ENCODE measurements at places on chromosomes 5 and 9. TPM values are rescaled to one million over a fixed set of nuclear protein-coding genes. Genes with fewer than 3 reads are reported as not detected.

The BSPRY gene
- not detected for total RNA-seq

The ELP1 gene
- 11.4 TPM for total RNA-seq

The FBXL17 gene
- total RNA-seq, result 33.4 TPM

The PAIP2 gene
- 148 TPM for total RNA-seq

The WWC1 gene
- total RNA-seq, result not detected

- no peak for DNase-seq
- no peak overlapping the region for H3K27ac ChIP-seq
- no peaks in the 10 kb centered on the region for H3K4me1 ChIP-seq
- no peaks in the 10 kb centered on the region for H3K27me3 ChIP-seq
Observed at GRCh38 chr9:24614070-24614469, 68.4 kb upstream of the IZUMO3 start.

DNA sequence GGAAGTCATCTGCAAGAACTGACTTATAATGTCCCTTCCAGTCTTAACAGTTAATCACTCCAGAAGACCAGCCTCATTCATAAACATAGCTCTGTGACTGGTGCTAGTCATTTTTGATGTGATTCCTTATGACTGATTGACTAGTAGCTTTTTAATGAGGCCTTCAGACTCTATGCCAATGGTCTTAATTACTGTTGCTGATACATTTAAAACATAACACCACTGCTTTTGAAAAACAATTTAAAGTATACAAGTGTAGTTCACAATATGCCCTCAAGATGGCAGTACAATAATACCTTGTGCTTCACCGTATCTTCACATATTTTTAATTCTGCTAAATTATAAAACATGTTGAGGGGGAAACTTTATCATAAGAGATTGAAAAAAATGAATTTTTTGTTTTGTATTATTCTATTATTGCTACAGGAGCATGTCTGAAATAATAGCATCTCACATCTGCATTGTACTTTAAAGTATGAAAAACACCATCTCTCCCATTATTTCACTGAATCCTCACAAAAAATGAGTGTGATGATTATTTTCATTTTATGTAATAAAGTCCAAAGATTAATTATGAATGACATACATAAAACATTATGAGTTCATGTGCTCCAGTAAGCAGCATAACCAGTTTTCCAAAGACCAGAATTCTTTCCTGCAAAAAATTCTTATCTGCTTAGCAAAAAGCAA is 55.2 kb upstream of the SHISAL2B start:
- DNase-seq, result no peak
- no peaks in the 10 kb centered on the region for H3K4me1 ChIP-seq
- H3K27ac ChIP-seq, result no peak overlapping the region
- H3K36me3 ChIP-seq, result no peaks in the 10 kb centered on the region

GRCh38 chr5:89087551-89088318 is 204.8 kb upstream of the MEF2C start:
- H3K4me1 ChIP-seq, result peaks cover 14% of the 10 kb centered on the region
- peak overlapping the region; percentile 19 for H3K27ac ChIP-seq
- peak overlapping the region; percentile 8 for H3K4me3 ChIP-seq
- no peaks in the 10 kb centered on the region for H3K27me3 ChIP-seq

DNA sequence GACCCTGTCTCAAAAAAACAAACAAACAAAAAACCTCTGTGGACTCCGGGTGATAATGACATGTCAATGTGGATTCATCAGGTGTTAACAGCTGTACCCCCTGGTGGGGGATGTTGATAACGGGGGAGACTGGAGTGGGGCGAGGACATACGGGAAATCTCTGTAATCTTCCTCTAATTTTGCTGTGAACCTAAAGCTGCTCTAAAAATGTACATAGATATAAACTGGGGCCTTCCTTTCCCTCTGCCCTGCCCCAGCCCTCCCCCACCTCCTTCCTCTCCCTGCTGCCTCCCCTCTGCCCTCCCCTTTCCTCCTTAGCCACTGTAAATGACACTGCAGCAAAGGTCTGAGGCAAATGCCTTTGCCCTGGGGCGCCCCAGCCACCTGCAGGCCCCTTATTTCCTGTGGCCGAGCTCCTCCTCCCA is 1.4 kb upstream of the CEL start:
- DNase-seq, result no peak
- no peaks in the 10 kb centered on the region for H3K27me3 ChIP-seq
- no peak overlapping the region for H3K27ac ChIP-seq
- H3K4me3 ChIP-seq, result no peak overlapping the region
- H3K4me1 ChIP-seq, result peaks cover under 1% of the 10 kb centered on the region

- no peaks in the 10 kb centered on the region for H3K36me3 ChIP-seq
- no peaks in the 10 kb centered on the region for H3K4me1 ChIP-seq
- no peak for DNase-seq
- H3K27ac ChIP-seq, result no peak overlapping the region
- no peaks in the 10 kb centered on the region for H3K27me3 ChIP-seq
- no peak overlapping the region for H3K4me3 ChIP-seq
Observed at GRCh38 chr5:172758077-172758833, 12.7 kb downstream of the DUSP1 start.

- no peak for DNase-seq
- H3K36me3 ChIP-seq, result no peaks in the 10 kb centered on the region
- H3K4me1 ChIP-seq, result peaks cover 39% of the 10 kb centered on the region
- peak overlapping the region; percentile 62 for H3K4me3 ChIP-seq
Observed at GRCh38 chr5:155728146-155728856, 598.7 kb upstream of the SGCD start.

GRCh38 chr5:35776757-35777156 is 79.9 kb upstream of the IL7R start:
- no peaks in the 10 kb centered on the region for H3K4me1 ChIP-seq
- H3K4me3 ChIP-seq, result no peak overlapping the region
- no peak for DNase-seq
- no peaks in the 10 kb centered on the region for H3K36me3 ChIP-seq
- H3K27me3 ChIP-seq, result no peaks in the 10 kb centered on the region

- H3K4me1 ChIP-seq, result no peaks in the 10 kb centered on the region
- no peak overlapping the region for H3K27ac ChIP-seq
- H3K27me3 ChIP-seq, result no peaks in the 10 kb centered on the region
- H3K36me3 ChIP-seq, result no peaks in the 10 kb centered on the region
- H3K4me3 ChIP-seq, result no peak overlapping the region
- no peak for DNase-seq
Observed at GRCh38 chr5:110338341-110339083, 388.0 kb downstream of the TMEM232 start.

- no peak overlapping the region for H3K27ac ChIP-seq
- H3K27me3 ChIP-seq, result no peaks in the 10 kb centered on the region
- no peaks in the 10 kb centered on the region for H3K36me3 ChIP-seq
- H3K4me1 ChIP-seq, result no peaks in the 10 kb centered on the region
Observed at GRCh38 chr5:60026161-60026560, 132.6 kb upstream of the PDE4D start.

DNA sequence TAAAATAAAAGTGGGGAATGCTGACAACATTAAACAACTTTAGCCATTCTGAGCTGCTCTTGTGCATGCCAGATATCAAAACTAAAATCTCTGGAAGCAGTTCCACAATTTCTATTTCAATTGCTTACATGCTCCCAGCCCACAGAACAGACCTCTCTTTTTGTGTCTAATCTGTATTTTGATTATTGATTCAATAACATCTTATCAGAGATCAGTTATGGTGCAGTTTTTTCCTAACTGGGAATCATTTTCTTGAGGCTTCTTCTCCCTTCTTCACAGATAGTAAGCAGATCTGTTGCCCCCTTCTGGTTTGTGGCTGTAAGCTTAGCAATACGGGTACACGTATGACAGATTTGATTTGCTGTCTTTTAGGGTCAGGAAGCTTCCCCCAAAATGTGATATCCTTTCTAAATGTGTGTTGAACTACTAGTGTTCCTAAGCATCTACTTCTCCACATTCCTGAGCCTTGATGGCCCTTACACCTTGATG is 39.4 kb downstream of the MRPS27 start:
- DNase-seq, result no peak
- H3K27ac ChIP-seq, result peak overlapping the region; percentile 38
- H3K4me3 ChIP-seq, result no peak overlapping the region
- no peaks in the 10 kb centered on the region for H3K36me3 ChIP-seq
- H3K27me3 ChIP-seq, result no peaks in the 10 kb centered on the region
- H3K4me1 ChIP-seq, result peaks cover 8% of the 10 kb centered on the region

GRCh38 chr9:79357616-79358015 is 214.1 kb upstream of the TLE4 start:
- H3K36me3 ChIP-seq, result no peaks in the 10 kb centered on the region
- H3K27me3 ChIP-seq, result no peaks in the 10 kb centered on the region
- H3K4me3 ChIP-seq, result no peak overlapping the region
- H3K4me1 ChIP-seq, result no peaks in the 10 kb centered on the region

DNA sequence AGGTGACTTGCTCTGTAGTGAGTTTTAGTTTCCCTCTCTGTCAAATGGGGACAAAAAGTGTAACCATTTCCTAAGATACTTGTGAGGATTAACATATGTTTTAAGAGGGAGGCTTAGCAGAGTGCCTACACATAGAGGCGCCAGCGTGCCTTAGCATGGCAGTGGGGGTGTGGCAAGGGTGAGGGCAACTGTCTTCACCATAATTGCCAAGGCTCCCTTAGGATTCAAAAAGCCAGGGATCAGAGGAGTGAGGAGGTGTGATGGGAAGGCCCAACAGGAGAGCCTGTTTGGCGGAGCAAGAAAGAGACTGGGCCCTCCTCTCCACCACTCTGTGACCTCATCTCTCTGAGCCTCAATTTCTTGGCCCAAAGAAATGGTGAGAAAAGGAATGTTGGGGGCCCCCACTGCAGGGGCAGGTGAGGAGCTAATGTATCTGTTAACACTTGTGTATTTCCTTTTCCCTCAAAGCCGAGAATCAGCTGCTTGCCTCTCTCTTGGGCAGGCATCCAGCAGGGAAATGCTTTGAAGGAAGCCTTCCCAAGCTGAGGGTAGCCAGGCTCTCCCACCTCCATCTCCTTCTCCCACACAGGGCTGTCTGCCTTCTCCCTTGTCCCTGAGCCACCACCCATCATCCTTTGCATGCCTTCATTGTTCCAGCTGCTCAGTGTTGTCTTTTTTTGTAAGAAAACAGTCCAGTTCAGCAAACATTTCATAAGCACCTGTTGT is 76.0 kb downstream of the DAB2IP start:
- H3K27me3 ChIP-seq, result no peaks in the 10 kb centered on the region
- DNase-seq, result no peak
- H3K4me3 ChIP-seq, result no peak overlapping the region

DNA sequence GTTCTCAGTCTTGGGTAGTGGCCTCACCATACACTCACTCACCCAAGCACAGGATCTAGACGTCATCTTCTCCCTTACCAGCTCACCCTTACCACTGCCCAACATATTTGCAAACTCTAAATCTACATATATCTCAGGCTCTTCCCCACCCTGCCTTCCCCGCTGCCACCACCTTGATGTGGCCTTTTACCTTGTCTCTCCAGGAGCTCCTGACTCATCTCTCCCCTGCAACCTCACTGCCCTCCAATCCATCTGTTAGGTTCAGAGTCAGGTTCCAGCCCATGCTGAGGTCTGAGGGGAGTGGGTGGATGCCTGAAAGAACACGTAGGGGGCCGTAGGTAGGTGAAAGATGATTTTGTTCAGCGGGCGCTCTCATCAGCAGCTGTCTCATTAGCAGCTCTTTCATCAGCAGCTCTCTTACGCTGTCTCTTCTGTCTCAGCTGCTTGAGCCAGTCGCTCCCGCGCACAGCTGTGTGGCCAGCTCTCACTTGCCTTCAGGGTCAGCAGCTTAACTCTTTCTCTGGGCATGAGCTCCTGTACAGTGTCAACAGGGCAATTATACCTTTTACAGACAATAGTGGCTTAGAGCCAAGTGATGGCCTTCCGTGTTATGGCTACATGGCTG is 23.1 kb upstream of the CKMT2 start:
- no peaks in the 10 kb centered on the region for H3K4me1 ChIP-seq
- H3K27me3 ChIP-seq, result no peaks in the 10 kb centered on the region
- H3K27ac ChIP-seq, result no peak overlapping the region
- H3K4me3 ChIP-seq, result no peak overlapping the region
- DNase-seq, result no peak
- no peaks in the 10 kb centered on the region for H3K36me3 ChIP-seq

- H3K4me3 ChIP-seq, result no peak overlapping the region
- no peaks in the 10 kb centered on the region for H3K27me3 ChIP-seq
- DNase-seq, result no peak
- no peaks in the 10 kb centered on the region for H3K36me3 ChIP-seq
- no peaks in the 10 kb centered on the region for H3K4me1 ChIP-seq
Observed at GRCh38 chr9:36676778-36677485, 104.2 kb downstream of the MELK start.

DNA sequence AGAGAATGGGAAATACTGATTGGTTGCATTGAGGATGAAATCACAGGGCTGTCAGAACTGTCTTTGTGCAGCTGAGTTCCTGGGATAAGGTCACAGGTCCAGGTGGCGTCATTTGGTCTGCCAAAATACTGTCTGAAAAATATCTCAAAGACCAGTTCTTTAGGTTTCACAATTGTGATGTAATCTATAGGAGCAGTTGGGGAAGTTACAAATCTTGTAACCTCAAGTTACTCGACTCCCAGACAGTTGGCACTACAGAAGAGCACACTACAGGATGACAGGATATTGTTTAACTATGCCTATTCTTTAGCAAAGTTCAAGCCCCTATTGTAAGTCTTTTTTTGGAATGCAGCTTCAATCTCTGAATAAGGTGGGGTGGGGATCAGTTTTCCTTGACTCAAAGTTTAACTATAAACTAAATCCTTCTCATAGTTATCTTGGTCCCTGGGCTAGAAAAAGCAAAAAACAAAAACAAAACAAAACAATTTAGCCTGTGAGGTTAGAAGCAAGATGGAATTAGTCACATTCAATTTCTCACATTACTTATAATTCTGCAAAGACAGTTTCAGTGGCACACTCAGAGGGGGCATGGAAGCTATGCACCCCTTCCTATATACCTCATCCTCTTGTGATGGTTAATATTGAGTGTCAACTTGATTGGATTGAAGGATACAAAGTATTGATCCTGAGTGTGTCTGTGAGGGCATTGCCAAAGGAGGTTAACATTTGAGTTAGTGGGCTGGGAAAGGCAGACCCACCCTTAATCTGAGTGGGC is 276.0 kb downstream of the AUH start:
- no peak overlapping the region for H3K4me3 ChIP-seq
- no peak overlapping the region for H3K27ac ChIP-seq
- H3K27me3 ChIP-seq, result no peaks in the 10 kb centered on the region
- DNase-seq, result no peak
- no peaks in the 10 kb centered on the region for H3K36me3 ChIP-seq
